Stimulated activated CD8-positive, alpha-beta memory T cell treated with anti-CD3 and anti-CD28 coated beads, Interleukin-15, amount 100 ng/mL, for 1 hour (primary cell): ENCODE measurements at places on chromosomes 2 and 18.

GRCh38 chr2:239271882-239272281, 128.9 kb downstream of the HDAC4 start:
- DNase-seq: no peak

DNA sequence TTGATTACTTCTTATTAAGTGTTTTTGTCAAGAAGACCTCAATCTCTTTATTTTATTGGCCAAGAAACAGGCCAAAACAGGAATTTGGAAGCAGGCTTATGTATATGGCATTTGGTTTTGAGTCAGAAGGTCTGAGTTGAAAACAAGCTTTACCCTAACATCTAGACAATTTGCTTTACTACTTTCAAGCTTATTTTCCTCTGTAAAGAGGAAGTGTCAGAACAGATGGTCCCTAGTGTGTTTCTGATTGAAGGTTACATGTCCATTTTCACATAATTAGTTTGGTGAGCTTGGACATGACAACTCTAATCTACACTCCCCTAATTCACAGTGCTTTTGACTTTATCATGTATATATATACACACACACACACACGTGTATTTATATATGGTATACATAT, 19.8 kb upstream of the MAP4K4 start:
- no peak for DNase-seq

DNA sequence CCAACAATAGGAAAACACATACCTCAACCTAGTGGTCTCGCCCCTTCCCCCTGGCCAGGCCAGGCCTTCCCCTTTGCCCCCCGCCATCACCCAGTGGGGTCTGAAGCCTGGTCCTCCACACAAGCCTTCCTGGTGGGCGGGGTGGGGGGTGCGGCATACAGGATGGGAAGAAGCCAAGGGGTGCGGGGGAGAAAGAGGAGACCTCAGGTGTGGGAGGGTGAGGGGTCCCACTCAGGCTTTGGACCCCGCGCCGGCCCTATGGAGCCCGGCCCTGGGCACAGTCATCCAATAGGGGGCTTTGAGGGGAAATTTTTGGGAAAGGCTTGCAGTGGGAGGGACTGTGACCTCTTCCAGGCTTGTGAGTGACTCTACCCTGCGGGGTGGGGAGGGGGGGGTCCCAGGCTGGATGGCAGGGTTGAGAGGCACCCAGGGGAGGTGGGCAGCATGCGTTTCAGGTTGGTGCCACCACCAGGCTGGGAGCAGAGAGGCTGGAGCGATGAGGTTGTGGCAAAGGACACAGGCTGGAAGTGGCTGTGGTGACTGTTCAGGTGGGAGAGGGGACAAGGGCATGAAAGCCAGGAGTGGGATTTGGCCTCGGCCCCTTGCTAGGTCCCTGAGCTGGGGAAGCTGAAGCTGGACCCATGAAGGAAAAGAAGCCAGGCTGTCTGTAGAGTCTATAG, 1.3 kb downstream of the SLC66A3 start:
- no peak for DNase-seq

DNA sequence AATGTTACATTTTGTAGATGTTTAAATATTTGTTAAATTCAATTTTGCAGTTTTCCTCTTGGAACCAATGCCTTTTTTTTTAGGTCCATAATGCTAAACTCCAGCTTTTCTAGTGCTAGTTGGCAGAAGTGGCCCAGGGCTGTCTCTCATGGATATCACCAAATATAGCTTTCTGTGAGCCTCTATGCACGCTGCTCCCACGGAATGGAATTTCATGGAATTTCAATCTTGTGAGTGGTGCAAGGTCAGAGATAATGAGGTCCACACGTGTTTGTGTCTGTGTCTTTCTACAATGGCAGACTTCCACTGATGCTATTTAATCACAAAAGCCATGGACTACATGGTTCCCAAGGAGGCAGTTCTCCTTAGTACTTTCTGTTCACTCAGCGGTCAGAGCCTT, 191.5 kb upstream of the PARD3B start:
- no peak for DNase-seq

- no peak for DNase-seq
Measured at GRCh38 chr2:70994009-70994698, 519 bp downstream of the TEX261 start.

DNA sequence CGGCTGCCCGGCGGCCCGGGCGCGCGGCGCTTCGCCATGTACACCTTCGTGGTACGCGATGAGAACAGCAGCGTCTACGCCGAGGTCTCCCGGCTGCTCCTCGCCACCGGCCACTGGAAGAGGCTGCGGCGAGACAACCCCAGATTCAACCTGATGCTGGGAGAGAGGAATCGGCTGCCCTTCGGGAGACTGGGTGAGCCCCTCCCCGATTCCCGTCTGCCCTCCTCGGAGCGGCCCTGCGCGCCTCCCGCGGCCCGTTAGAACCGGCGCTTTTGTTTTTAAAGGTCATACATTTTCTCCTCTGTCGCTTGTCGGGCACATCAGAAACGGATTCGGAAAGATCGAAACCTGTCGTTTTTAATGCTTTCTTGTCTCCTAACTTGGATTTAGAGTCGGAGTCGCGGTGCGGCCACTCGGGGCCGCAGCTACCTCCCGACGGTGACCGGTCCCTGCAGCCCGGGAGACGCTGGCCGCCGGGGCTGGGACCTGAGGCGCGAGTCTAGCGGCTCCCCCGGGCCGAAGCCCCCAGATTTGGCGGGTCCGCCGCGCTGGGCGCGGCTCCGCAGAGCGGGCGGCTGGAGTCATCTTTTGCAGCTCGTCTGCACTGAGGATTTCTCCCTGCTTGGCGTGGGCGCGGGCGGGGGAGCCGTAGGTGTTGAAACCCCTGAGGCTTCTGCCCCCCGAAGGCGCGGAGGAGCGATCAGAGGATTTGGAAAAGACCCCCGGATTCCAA, 519 bp downstream of the TTL start:
- no peak for DNase-seq

GRCh38 chr2:205948883-205949282, 137.1 kb downstream of the INO80D start:
- no peak for DNase-seq

DNA sequence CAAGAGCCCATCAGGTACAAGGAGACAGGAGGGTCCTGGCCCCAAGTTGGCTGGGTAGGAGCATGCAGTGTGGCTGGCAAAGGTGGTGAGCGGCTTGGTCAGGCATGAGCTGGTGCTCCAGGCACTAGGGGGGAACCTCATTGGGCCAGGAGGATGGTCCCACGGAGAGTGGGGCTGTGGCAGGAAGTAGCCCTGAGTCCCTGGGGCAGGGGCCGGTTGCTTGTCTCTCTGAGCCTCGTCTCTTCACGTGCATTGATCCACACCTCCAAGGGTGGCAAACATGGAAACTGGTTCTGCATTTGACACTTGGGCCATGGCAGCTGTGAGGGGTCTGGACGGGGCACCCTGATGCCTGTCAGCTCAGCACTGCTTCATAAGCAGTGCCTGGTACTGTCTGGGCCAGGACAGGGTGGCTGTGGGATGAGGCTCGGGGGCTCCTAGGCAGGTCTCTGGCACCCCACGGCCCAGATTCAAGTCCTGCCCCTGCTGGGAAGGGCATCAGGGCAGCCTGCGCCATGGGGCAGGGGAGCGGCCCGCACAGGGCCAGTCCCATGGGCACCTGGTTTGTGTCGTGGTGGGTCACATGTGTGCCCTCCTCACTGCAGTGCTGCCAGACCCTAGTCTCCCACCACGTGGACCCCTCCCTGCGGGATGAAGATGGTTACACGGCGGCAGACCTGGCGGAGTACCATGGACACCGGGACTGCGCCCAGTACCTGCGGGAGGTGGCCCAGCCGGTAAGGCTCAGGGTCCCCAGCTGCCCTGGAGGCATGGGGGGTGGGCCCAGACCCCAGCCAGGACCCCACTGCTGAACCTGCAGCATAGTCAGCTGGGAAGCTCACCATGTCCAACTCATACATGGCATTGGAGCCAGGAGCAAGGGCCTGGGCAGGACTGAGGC, 16.4 kb downstream of the ESPNL start:
- no peak for DNase-seq

DNA sequence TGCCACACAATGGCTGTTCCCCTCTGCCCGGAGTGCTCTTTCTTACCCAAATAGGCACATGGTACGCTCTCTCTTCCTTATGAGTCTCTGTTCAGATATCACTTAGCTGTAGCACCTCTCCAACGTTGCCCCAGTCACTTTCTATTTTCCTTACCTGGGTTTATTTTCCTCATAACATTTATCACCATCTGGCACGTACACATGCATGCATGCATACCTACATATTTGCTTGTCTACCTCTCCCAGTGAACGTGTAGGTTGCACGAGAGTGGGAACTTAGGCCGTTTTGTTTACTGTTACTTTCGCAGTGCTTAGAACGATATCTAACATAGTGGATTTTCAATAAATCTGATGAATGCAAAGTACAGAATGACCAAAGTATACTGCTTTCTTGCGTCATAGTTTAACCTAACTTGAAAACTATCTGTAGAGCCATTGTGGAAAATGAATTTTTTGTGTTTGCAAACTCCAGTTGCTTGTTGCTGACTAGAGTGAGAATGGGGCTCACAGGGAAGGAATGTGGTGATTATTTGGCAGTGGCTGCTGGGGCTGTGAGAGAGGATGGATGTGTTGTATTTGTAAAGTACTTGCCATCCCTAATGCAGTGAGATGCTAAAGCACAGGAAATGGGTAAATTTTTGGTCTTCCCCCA, 47.1 kb downstream of the ACSL3 start:
- no peak for DNase-seq

GRCh38 chr18:60022671-60023276, 123.0 kb downstream of the PMAIP1 start:
- no peak for DNase-seq

GRCh38 chr2:179059026-179059700, 9.2 kb upstream of the CCDC141 start:
- DNase-seq: no peak

GRCh38 chr2:95159690-95160449, at the start of gene ZNF514:
TSS of gene ZNF514 (minus strand) at chr2:95159848. CDS start at chr2:95153253, 6,595 bp downstream.
- peak; percentile 32 for DNase-seq

DNA sequence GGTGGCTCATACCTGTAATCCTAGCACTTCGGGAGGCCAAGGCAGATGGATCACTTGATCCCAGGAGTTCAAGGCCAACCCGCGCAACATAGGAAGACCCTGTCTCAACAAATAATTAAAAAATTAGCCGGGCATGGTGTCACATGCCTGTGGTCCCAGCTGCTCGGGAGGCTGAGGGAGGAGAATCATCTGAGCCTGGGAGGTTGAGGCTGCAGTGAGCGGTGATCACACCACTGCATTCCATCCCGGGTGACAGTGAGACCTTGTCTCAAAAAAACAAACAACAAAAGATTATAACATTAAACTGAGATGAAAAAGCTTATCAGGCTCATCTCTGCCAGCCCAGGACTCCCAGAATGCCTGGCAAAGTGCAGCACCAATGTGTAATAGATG, 50.5 kb downstream of the PAPOLG start:
- no peak for DNase-seq

DNA sequence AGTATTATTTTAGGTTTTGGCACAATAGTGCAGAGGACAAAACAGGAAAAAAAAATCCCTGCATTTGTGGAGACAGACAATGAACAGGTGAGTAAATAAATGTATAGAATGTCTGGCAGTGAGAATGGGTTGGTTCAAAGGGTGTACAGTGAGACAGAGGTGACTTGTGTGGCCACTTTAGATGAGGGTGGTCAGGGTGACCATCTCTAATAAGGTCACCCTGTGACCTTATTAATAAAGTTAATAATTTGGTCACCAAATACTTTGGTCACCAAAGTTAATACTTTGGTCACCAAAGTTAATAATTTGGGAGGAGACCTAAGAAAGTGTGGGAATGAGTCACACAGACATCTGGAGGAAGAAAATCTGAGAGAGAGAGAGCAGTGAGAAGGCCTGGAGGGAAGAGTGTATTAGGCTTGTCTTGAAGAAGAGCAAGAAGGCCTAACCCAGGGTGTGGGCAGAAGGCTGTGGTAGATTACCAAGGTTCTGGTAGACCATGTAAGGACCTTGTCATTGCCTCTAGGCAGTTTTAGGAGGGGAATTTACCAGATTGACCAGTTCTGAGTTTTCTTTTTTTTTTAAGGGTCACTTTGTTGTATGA, 1368.4 kb upstream of the CELF4 start:
- DNase-seq: no peak

DNA sequence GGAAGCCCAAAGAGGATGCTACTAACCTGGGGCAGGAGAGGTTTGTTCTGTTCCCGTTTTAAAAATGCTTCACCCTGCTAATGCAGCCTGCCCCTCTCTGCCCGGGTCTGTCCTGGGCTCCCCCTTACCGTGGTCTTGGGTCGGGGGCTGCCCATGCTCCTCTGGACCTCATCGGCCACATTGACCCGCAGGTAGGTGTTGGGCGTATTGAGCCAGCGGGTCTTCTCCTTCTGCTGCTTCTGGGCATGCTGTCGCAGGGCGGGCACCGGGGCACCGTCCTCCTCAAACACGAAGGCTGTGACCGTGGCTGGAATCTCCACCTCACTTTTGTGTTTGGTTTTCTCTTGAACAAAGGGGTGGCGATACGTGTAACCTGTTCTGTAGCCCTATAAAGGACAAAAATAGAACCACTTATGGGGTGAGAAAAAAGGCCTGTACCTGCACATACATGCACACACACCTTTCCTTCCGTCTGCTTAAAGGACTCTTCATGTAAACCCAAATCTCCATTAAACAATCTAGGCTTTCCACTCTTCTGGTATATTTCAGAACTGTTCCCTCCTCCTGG, 89.3 kb downstream of the ADD2 start:
- no peak for DNase-seq

GRCh38 chr2:103410221-103410620, 648.4 kb downstream of the TMEM182 start:
- DNase-seq: no peak

DNA sequence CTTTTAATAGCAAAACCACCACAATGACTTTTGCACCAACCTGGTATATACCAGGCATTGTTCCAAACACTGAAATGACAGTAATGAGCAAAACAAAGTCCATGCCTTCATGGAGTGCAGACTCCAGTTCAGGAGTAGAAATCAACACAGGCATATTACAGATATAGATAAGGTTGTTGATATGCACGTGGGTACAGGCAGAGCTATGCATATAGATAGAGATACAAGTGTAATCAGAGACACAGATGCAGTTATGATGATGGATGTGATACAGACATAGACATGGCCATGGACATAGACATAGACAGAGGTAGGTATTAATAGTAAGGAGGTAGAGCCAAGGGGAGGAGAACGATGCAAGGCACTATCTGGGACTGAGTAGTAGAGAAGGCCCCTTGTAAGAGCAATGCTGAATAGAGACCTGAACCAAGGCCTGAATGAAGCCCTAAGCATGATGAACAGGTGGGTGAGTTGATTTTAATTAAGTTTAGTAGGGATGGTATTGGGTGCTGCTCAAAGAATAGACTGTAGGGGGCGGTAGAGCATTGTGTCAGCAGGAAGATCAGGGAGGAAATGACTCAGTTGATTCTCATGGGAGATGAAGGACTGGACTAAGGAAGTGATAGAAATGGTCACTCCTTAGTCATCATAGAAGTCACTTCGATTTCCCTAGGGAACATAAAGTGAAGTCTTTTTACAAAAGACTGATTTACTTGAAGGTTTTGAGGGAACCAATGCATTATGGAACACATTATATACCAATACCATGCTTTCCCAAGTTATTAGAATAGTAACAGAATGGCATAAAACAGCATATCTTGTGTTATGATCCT, 39.4 kb downstream of the CMPK2 start:
- peak; percentile 36 for DNase-seq

DNA sequence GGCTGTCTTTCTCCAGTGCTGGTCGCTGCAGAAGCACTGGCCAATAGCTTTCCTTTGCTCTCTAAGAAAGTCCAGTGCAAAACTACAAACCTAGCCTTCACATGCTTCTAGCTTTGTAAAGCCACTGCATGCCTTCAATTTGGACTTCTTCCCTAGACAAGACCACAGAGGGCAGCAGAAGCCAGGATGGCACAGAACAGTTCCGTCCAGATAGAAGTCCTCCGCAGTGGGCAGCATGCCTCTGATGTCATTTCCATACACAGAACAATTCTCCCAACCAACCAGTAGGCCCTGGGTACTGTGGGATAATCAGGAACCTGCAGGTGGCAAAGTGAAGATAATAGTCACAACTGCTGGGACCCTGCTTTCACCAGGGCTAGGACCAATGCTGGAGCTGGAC, 3.3 kb downstream of the ST6GAL2 start:
- DNase-seq: no peak
